HEK293T (cell line): ENCODE measurements at places on chromosomes 5 and 9.

GRCh38 chr5:126499853-126500342 is 76.7 kb downstream of the GRAMD2B start:
- DNase-seq = peak; percentile 39

GRCh38 chr5:30436691-30437090 is 756.8 kb upstream of the CDH6 start:
- DNase-seq = no peak

GRCh38 chr9:83006378-83006777 is 56.6 kb downstream of the RASEF start:
- DNase-seq = no peak

DNA sequence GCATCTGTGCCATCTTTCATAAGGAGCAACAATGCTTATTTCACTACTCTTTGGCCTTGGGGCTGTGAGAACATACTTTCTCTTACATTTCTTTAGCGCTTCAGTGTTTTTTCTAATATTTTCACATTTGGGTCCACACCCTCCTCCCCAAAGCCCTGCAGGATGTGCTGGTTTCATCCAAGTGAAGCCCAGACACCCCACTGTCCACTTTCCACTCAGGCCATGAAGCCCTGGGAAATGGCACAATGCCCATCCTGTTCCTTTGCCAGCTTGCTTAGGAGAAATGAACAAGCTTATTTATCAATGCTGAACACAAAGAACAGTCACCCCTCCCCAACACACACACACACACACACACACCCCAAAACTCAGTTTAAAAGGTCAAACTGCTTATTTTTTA is 17.3 kb upstream of the TMOD1 start:
- no peak for DNase-seq

- DNase-seq = no peak
Measured at GRCh38 chr9:97543561-97543960, 42.1 kb downstream of the TMOD1 start.

GRCh38 chr9:8863886-8864544 is 1064.4 kb upstream of the DMAC1 start:
- no peak for DNase-seq

DNA sequence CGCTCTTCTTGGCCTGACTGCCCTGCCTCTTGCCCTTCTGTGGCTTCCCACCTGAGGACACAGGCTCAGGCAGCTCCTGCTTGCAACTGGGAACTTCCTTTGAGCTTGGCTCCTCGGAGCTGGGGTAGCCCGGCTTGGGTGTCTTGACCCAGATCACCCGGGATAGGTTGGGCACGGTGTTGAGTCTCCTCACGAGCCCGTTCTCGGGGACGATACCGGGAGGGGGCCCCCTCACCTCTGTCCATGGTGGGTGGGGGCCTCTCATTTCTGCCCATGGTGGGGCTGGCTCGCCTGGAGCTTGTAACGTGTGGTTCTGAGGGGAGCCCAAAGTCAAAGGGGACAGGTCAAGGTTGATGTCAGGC is 7.8 kb upstream of the DDX41 start:
- DNase-seq = no peak

- peak; percentile 56 for DNase-seq
Measured at GRCh38 chr9:136093995-136094881, 851 bp downstream of the NACC2 start.

DNA sequence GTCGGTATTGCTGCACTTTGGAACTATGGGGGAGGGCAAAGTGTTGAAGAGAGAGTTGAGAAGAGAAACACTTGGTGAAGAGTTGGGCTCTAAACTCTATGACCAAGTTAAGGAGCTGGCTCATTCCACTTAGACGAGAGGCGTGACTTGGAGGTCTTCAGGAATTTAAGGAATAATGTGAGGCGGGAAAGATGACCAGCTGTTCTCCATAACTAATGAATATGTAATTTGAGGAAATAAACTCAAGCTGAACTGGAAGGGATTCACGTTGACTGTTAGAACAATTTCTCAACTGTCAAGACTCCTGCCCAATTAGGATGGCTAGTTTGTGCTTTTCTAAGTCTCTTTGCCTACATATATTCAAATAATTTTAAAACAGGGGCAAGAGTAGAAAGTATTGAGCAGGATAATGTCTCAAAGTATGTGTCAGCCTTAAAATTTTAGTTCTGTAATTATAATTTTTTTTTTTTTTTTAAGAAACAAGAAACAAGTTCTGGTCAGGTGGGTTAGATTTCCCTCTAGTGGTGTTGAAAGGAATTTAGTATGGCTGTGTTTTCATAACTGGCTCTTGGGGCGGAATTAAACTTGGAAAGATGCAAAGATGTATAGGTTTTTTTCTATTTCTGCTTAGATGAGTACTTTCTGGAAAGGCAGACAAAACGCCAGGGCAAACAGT is 33.4 kb downstream of the TMEM252 start:
- peak; percentile 28 for DNase-seq

DNA sequence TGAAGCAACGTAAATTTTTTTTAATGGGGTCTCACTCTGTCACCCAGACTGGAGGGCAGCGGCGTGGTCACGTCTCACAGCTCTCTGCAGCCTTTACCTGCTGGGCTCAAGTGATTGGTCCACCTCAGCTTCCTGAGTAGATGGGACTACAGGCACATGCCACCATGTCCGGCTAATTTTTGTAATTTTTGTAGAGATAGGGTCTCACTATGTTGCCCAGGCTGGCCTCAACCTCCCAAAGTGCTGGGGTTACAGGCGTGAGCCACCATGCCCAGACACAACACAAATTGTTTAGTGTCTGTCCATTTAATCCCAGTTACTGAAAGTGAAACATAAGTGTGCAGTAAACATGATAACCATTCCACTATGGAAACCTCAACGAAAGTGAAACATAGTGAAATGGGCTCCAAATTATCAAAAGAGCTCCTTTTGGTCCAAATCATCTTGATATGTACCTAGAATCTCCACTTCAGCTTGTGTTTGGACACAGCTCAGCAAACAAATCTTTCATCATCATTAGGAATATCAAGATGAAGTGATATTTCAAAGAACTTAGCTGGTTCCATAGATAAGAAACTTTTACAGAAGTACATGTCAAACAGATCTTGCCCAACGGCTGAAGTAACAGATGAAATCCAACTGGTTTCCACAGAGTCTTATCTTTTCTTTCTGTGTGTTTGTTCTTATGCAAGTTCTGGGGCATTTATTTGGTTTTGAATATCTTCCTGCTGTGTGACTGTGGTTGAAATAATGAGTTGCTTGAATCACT is 41.2 kb upstream of the PLPP1 start:
- DNase-seq = no peak

- DNase-seq = peak; percentile 77
Measured at GRCh38 chr9:86098824-86099700, at the start of gene GOLM1. TSS of gene GOLM1 (minus strand) at chr9:86099558. CDS start at chr9:86079320, 20,238 bp downstream.

DNA sequence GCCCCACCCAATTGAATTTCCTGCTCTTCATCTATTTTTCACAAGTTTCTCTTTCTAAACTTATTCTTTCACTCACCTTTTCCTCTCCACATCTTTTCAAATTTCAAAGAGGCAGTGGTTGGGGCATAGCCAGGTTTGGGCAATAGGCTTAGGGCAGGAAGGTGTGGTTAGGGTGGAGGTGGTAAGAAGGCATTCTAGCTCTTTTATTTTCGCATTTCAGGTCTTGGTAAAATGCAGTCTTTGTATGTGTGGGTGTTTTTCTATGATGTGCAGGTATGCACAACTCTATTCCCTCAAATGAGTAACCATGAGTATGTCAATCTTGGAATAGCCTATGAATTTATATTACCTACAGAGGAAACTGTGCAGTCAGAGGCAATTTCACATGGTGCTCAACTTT is 129.8 kb upstream of the IFNE start:
- DNase-seq = no peak

DNA sequence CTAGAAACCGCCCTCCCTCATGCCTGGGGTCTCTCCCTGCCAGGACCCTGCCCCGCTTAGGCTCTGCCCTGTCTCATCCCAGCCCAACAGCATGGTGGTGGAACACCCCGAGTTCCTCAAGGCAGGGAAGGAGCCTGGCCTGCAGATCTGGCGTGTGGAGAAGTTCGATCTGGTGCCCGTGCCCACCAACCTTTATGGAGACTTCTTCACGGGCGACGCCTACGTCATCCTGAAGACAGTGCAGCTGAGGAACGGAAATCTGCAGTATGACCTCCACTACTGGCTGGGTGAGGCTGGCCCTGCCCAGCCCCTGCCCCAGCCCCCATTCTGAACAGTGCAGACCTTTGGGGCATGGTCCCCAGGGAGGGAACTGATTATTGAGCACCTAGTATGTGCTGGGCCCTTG is 33.9 kb downstream of the GSN start:
- no peak for DNase-seq

DNA sequence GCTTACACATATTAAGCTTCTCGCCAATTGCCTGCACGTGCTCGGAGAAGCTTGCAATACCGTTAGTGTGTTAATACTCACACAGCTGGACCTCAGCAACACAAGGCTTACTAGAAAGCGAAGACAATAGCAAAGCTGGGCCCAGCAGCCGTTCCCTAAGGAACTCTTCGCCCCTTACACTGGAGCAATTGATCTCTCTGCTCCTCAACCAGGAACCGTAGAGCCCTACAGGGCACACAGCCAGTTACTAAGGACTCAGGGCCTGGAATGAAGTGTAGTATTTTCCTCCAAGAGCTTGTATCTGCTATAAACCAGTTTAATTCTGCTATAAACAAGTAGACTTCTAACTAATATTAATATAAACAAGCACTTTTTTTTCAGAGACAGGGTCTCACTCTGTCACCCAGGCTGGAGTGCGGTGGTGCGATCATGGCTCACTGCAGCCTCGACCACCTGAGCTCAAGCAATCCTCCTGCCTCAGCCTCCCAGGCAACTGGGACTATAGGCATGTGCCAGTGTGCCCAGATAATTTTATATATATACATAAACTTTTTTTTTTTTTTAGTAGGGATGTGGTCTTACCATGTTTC is 67.0 kb upstream of the SIMC1 start:
- DNase-seq = no peak

DNA sequence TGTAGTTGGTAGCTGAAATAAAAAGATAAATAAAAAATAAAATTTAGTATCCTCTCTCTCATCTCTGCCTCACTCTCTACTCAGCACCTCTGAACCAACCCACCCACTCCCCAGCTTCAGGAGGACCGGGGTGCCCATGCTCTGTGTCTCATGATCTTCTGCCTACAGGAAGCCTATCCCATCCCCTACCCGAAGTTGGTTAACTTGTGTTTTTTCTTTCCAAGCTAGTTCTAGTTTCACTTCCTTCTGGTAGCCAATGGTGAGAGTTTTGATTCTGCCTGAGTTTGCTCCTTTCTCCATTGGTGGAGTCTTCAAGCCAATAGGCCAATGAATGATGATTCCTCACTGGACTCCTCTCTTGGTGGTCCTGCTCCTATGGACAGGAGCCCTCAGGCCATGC is 32.1 kb downstream of the SNX24 start:
- DNase-seq = no peak

- no peak for DNase-seq
Measured at GRCh38 chr5:14753292-14753691, 88.8 kb downstream of the OTULIN start.

DNA sequence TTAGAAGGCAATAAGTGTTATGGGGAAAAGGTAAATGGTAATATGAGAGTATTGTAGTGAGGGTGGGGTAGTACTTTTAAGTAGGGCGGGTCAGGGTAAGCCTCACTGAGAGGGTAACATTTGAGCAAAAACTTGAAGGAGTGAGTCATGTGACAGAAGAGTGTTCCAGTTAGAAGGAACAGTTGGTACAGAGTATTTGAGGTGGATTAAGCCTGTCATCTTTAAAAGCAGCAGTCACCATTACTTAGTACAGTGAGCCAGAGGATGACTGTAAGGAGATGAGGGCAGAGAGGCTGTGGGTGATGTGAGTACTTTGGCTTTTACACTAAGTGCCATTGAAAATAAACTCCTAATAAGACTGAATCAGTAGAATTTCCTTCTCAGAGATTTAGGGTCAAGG is 54.8 kb downstream of the UBAP1 start:
- no peak for DNase-seq

GRCh38 chr5:41835645-41836044 is 34.6 kb downstream of the OXCT1 start:
- no peak for DNase-seq

GRCh38 chr5:150320044-150320613 is 17.4 kb upstream of the ARSI start:
- DNase-seq = no peak

DNA sequence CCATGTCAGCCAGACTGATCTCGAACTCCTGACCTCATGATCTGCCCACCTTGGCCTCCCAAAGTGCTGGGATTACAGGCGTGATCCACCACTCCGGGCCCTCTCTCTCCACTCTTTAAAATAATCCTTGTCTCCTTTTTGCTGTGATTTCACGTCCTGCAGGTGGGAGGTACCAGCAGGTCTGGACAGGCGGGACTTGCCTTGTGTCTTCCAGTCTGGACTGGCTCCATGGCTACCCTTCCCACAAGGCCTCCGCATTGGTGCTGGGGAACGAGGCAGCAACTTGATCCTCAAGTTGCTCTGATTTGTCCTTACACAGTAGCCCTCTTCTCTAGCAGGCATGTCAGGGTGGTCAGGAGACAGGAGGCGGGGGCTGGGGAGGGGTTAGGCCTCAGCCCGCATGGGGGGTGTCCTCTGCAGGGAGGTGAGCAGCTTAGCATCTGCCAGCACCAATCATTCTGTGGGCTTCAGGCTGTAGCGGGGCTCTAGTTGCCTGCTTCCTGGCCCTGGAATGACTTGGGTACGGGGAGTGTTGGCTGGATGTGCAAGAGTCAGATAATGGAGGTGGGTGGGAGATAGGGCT is 54.3 kb downstream of the TENT4A start:
- DNase-seq = no peak

GRCh38 chr5:127290019-127290945 is at the start of gene MEGF10:
TSS of gene MEGF10 (plus strand) at chr5:127290796. CDS start at chr5:127331309, 40,513 bp downstream.
- DNase-seq = peak; percentile 80

DNA sequence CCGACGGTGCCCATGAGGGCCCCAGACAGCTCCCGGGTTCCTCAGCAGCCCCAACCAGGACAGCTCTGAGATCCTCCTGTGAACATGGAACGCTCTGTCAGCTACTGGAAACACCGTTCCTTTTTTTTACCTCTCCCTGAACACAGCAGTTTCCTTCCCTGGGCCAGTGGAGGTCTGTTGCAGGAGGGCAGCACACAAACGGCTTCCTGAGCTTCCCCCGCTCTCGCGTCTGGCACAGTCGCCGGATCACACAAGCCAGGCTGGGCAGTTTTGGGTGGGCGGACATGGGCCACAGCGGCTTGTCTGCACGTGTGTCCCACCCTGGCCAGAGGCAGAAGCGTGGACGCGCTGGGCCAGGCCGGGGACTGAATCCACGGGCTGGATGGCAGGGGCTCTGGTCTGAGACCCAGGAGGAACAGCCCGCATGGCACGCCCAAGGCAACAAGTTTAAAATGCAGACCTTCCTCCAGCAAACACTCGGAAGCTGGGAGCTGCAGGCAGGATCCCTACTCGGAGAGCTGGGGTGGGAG is 106.8 kb upstream of the SARDH start:
- DNase-seq = no peak

- no peak for DNase-seq
Measured at GRCh38 chr5:53917826-53918225, 357.4 kb downstream of the NDUFS4 start.

GRCh38 chr5:40333459-40334241 is 346.1 kb upstream of the PTGER4 start:
- no peak for DNase-seq

GRCh38 chr5:169423580-169424278 is 122.8 kb upstream of the SLIT3 start:
- DNase-seq = no peak
